CD4-positive, alpha-beta memory T cell (primary cell): ENCODE measurements at places on chromosomes 5 and 9.

GRCh38 chr5:1468247-1468612, 23.0 kb upstream of the SLC6A3 start:
- no peak for DNase-seq

DNA sequence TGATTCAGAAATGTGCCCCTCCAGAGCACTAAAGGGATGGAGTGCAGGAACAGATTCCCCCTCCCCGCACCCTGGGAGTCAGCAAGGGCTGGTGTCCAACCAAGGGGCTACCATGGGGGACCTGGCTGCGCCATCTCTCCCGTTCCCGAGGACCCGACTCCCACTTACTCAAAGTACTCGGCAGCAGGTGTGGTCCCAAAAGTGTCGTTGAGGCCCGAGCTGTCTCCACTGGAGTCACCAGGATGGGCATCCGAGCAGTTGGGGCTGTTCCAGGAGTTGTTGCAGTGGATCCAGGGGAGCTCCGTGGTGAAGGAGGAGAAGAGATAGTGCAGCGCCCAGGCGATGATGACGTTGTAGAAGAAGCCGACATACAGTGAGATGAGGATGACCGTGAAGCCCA, 12.9 kb downstream of the SLC6A3 start:
- DNase-seq: no peak

DNA sequence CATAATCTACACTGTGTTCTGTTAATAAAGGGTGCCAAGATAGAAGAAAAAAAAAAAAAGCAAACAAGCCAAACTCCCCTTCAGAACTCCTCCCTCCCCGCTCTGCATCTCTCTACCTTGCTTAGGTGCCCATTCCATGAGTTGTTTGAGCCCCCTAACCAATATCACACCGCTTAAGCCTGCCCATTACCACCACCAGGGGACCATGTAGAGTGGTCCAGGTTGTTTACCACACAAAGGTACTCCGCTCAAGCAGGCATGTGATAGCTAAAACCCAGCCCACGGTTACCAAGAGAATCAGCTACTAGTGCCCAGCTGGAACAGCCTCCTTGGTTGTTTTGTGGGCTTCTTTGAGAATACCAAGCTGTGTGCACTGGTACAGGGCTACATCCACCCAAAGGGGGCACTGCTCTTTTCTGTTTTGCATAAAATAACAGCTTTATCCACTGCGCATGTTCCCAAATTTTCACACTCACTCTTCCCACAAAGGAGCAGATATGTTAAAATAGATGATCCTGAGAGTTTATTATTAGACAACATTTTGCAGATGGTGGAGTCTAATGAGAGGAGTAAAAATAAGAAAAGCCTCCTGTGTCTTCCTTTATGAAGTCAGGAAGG, 304.1 kb downstream of the DEPDC1B start:
- DNase-seq: no peak

- DNase-seq: no peak
Measured at GRCh38 chr9:91298311-91298710, 63.4 kb downstream of the AUH start.

GRCh38 chr9:129748249-129748648, 4.6 kb downstream of the PTGES start:
- DNase-seq: no peak

GRCh38 chr9:115880221-115880885, 273.2 kb upstream of the PAPPA start:
- no peak for DNase-seq

DNA sequence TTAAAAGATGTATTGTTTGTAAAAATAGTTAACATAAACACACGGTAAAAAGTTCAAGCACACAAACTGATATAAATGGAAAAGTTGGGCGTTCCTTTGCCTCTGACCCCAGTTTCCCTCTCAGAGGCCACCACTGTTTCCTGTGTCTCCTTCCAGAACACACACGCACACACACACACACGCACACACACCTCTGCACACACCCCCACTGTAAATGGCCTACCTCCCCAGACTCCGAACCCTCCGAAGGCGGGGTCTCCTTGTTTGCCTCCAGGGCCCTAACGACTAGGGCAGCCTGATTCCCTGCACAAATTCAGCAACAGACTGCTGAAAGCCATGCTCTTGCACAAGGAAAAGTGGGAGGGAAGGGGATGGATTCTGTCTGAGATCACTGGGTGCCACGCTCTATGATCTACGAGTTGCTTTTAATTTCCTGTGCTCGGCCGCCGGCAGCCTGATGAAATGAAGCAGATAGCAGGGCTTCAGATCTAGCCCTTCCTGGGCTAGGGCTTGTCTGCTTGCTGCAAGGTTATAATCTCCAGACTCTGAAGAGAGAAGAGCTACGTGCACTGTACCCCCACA, 184.0 kb upstream of the IL12B start:
- no peak for DNase-seq

DNA sequence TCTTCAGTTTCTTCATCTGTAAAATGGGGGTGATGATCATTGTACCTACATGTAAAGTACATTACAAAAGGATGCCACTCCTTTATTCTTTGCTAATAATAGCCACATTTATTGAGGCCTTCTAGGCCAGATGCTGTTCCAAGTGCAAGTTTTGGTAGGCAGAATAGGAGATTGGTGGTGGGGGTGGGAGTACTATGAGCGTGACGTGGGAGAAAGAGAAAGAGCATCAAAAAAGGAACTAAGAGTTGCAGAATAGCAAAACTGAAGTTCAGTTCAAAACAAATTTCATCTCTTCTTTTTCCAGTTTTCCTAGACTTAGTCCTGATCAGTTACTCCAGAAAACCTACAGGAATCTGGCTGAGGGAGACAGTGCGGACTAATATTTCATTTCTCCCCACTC, 174.1 kb downstream of the SNX18 start:
- no peak for DNase-seq

- DNase-seq: no peak
Measured at GRCh38 chr5:101846496-101846895, 449.6 kb downstream of the SLCO4C1 start.

GRCh38 chr5:77990020-77990419, 213.9 kb upstream of the TBCA start:
- DNase-seq: no peak

GRCh38 chr9:15468145-15468544, 42.6 kb downstream of the PSIP1 start:
- no peak for DNase-seq

GRCh38 chr9:33393581-33393980, 8.8 kb downstream of the AQP7 start:
- no peak for DNase-seq

DNA sequence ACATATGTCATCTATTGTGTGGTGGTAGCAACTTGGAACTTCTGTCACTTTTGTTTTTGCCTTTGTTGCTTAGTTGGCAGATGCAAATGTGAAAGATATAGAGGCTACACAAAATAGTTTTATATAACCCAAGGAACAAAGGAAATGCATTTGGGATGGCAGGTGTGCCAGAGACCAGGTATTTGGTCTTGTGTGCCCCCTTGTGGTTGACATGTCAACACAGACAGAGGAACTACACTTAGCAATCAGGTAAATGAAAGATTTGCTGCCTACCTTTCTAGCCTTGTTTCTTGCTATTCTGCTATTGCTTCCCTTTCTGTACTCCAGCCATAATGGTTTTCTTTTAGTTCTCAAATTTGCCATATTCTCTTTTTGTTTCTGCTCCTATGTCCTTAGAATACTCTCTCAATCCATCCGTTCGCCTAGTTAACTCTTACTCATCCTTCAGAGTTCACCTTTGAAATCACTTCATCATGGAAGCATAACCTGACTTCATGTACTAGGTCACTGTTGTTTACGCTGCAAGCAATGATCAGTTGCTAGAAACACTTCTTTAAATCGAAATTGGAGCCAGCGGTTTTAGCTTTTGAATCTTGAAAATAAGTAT, 119.5 kb downstream of the TRPM3 start:
- DNase-seq: peak; percentile 5

DNA sequence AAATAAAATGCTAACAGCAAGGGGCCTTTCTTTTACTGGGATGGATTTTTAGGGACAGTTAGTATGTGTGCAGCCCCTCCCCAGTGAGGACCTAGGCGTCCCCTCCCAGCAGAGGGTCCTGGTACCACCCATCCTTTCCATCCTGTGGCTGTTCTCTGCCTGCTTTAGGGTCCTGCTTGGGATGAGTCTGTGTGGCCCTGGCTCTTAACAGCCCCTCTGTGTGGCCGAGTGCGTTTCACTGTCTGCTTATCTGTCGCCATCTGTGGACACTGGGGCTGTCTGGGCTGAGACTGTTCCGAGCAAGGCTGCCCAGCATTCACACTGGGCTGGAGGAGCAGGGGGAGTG, 17.0 kb downstream of the WNK2 start:
- no peak for DNase-seq

DNA sequence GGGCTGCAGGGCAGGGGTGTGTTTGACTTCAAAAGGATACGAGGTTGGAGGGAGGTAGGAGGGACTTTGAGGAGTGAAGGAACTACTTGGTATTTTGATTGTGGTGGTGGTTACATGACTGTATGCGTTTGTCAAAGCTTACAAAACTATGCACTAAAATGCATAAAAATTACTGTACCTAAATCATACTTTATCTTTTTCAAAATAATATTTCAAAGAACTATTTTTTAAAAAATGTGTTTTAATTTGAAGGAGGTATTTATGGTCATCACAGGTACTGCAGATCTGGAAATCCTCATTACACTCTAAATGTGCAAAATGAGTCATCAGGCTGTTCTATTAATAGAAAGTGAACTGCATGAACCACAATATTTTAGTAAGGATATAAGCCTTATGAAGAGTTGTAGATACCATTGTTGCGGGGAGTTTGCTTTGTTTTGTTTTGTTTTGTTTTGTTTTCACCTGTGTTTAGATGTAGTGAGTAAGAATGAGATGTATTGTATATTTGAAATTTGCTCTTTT, 116.9 kb downstream of the ARRDC3 start:
- DNase-seq: no peak

- DNase-seq: no peak
Measured at GRCh38 chr5:79938468-79938867, 52.6 kb downstream of the MTX3 start.

DNA sequence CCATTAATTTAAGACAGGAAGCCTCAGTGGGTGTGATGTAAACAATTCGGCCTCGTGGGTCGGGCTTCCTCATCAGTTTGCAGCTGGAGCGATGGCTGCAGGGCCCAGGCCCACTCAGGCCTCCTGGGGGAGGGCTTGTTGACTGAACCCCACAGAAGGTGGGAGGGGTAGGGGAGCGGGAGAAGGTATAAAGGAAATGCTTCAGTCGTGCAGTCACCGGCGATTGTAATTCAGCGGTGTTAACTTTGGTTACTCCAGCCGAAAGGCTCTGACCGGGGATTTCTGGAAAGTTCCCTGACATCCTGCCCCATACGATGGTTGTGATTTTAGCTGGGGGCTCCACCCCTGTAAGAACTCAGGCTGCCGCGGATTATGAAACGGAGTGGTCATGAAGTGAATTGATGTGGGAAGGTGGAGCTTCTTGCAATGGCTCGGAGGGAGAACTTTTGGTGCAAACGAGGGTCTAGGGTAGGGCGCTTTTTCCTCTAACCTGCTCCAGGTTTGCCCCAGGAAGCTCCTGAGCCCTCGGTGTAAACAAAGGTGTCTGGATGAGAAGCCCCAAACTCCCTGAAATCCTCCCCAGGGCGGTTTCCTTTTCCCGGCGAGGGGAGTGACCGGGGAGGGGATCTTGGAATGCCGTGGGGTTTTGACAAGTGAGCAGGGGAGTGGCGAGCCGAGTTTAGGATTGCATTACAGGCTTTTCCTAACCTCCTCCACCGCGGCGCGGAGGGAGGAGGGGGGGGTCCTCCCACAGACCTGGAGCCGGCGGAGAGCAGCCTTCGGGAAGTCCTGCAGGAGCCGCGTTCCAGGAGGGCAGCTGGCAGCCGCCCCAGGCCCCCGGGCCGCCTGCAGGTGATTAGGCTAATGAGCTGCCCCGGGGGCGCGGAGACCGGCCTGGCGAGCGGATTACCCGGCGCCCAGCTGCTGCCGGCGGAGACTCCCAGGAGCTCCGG, 215.5 kb downstream of the PDZD2 start:
- DNase-seq: no peak

DNA sequence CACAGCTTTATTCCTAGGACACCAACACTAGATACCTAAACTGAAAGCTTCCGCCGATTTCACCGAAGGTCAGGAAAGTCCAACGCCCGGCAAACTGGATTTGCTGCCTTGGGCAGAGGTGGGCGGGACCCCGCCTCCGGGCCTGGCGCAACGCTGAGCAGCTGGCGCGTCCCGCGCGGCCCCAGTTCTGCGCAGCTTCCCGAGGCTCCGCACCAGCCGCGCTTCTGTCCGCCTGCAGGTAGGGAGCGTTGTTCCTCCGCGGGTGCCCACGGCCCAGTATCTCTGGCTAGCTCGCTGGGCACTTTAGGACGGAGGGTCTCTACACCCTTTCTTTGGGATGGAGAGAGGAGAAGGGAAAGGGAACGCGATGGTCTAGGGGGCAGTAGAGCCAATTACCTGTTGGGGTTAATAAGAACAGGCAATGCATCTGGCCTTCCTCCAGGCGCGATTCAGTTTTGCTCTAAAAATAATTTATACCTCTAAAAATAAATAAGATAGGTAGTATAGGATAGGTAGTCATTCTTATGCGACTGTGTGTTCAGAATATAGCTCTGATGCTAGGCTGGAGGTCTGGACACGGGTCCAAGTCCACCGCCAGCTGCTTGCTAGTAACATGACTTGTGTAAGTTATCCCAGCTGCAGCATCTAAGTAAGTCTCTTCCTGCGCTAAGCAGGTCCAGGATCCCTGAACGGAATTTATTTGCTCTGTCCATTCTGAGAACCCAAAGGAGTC, at the start of gene CD274:
Gene CD274 (plus strand): TSS at position 184 of the 733 bp plus-strand sequence. CDS start 5,572 bp downstream, outside the sequence.
- DNase-seq: peak; percentile 82

DNA sequence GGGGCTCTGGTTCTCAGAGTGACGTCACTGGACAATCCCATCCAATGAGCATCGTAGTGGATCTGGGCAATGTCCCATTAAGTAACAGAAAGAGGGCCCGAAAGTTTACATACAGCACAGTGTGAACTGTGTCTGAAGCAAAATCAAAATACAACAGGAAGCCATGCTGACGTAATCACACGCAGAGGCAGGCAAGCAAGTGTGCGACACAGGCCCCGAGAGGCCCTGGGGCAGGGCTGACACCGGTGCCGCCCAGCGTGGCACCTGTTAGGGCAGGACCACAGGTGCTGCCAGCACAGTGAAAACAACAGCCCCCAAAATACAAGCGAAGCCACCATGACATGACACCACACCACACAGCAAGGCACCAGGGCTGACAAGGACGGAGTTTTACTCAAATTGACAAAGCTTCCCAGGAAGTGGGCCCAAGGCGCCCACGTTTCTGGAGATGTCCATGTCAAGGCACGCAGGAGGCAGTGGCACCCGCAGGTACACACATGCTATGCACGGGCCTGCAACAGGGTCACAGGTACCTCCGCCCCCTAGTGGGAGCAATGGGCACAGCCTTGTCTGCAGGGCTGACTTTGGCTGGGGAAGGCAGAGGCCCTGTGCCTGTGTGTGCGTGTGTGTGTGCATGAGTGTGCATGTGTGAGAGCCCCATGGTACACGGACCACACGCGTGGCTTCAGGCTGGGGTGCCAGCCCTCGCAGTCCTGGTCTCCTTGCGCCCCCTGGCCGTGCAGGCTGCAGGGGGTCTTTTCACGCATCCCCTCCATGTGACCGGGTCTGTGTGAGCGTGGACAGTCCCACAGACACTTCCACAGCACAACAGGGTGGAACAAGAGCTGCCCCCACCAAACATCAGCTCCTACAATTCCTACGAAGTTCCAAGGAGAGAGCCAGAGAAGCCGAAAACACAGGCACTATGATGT, 19.6 kb downstream of the QSOX2 start:
- DNase-seq: peak; percentile 73
